Smooth muscle cell of the coronary artery (primary cell): ENCODE measurements at places on chromosomes 1 and 21. TPM values are rescaled to one million over a fixed set of nuclear protein-coding genes. Genes with fewer than 3 reads are reported as not detected.

KCNJ9 gene
- total RNA-seq = under 0.01 TPM in 1 of 2 replicates, not detected in the other

RPTN gene
- total RNA-seq = 0.70 TPM in 1 of 2 replicates, not detected in the other

CCDC17 gene
- total RNA-seq = 0.35 and 0.45 TPM in 2 replicates

MTARC2 gene
- total RNA-seq = 3.7 and 4.8 TPM in 2 replicates

FCAMR gene
- not detected in 2 replicates for total RNA-seq

CDC20 gene
- total RNA-seq = 1.1 and 18.9 TPM in 2 replicates

EPHB2 gene
- 8.1 and 14.3 TPM in 2 replicates for total RNA-seq

SPRR1A gene
- not detected in 2 replicates for total RNA-seq

IL20 gene
- total RNA-seq = not detected in 2 replicates

AKR7A3 gene
- 0.12 and 0.15 TPM in 2 replicates for total RNA-seq

NBPF3 gene
- total RNA-seq = 19.5 and 26.3 TPM in 2 replicates

CRYBG2 gene
- total RNA-seq = not detected in 2 replicates

CFAP107 gene
- total RNA-seq = not detected in 2 replicates

KCNK1 gene
- total RNA-seq = 0.23 and 8.8 TPM in 2 replicates

CR1 gene
- not detected in 2 replicates for total RNA-seq

MIXL1 gene
- total RNA-seq = not detected in 2 replicates

SERPINC1 gene
- not detected in 2 replicates for total RNA-seq

MFSD2A gene
- total RNA-seq = 1.9 and 2.1 TPM in 2 replicates

ZBTB8B gene
- 0.23 TPM in 1 of 2 replicates, not detected in the other for total RNA-seq

HTR6 gene
- 0.23 TPM in 1 of 2 replicates, not detected in the other for total RNA-seq

PIGM gene
- 1.6 and 3.0 TPM in 2 replicates for total RNA-seq

CHIA gene
- total RNA-seq = not detected in 2 replicates

KCNK2 gene
- 24.9 TPM in 1 of 2 replicates, not detected in the other for total RNA-seq

BCL2L15 gene
- 0.08 TPM in 1 of 2 replicates, not detected in the other for total RNA-seq

WNT3A gene
- total RNA-seq = not detected in 2 replicates

NR1I3 gene
- not detected in 2 replicates for total RNA-seq

DENND2C gene
- total RNA-seq = 0.98 and 1.5 TPM in 2 replicates

COP1 gene
- 31.9 and 39.2 TPM in 2 replicates for total RNA-seq

FMN2 gene
- total RNA-seq = 10.6 and 29.3 TPM in 2 replicates

GRIK1 gene
- not detected in 2 replicates for total RNA-seq

DCST2 gene
- not detected in 2 replicates for total RNA-seq
